H7 (cell line): ENCODE measurements at places on chromosomes 3 and 15. TPM values are rescaled to one million over a fixed set of nuclear protein-coding genes. Genes with fewer than 3 reads are reported as not detected.

DNA sequence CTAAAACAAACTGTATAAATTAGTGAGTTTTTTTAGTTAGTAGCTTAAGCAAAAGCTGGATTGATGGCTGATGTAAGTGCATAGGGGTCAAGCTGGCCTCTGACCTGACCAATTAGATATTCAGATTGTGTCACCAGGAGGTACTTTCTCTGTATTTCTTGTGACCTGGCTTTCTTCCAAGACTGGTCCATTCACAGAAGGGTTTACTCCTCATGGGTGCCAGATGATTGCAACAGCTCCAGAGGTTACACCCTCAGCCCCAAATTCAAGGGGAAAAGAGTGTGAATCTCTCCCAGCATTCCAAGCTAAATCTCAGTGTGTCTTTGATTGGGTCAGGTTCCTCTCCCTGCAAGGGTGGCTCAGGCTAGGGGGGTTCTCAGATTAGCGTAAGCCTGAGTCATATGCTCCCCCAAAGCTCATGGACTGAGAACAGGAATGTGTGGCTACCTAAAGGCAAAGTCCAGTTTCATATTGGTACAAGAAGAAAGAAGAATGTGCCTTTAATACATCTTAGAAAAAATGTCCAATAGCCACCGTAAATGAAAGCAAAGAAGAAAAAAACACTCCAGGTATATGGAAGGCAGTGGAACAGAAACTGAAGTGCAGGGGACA lies 16.5 kb downstream of the PML start:
- DNase-seq, result no peak

- no peak for DNase-seq
Measured at GRCh38 chr3:6229778-6230410, 631.0 kb upstream of the GRM7 start.

Gene PLIN1
- total RNA-seq, result 0.18 TPM in 1 of 2 replicates, not detected in the other

- DNase-seq, result peak; percentile 3
Measured at GRCh38 chr3:133381346-133382109, 18.3 kb upstream of the BFSP2 start.

DNA sequence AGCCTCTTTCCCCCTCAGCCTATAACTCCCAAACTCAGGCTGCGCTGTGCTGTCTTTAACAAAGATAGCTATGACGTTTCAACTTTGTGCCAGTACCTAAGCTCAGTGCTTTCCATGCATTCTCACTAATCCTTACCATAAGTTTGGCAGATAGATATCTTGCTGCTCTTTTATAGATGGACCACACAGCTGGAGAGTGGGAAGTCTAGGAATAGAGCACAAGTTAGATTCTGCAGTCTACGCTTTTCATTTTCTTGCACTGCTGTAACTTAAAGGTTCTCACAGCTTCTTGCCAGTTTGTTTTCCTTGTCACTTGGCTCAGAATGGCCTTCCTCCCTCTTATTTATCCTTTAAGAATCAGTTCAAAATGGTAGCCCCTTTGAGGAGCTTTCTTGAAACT lies 468.8 kb downstream of the CNTN4 start:
- DNase-seq, result no peak

Gene FETUB
- total RNA-seq, result not detected in 2 replicates

DNA sequence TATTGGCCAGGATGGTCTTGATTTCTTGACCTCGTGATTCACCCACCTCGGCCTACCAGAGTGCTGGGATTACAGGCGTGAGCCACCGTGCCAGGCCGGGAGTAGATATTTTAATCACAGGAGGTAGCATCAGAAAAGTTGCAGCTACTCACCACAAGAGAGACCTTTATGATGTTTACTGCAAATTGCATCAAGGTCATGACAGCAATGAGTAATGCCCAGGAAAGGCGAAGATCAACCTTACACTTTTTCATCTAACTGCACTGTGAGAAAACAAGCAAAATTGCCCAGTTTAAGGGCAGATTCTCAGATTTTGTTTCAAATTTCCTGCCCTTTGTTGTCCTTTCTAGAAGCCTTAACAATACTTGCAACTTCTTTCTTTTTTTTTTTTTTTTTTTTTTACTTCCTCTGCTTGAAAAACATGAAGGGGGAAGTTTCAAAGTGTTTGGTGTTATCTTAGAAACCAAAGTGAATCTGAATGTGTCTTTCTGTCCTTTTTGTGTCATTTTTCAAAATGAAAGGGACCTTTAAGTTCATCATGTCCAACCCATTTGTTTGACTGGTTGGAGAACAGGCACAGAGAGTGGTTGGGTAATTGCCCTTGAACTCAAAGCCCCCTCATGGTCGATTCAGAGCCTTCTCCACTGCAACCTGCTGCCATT lies 25.0 kb downstream of the TGFBR2 start:
- DNase-seq, result no peak

GRCh38 chr3:98772022-98772421 lies 8.9 kb downstream of the ST3GAL6 start:
- DNase-seq, result no peak

- DNase-seq, result peak; percentile 95
Measured at GRCh38 chr15:57591822-57592367, at the start of gene MYZAP. TSS of gene MYZAP (plus strand) at chr15:57591904. CDS start at chr15:57592035, 131 bp downstream.

Gene KCNMB3
- total RNA-seq, result 0.21 and 0.48 TPM in 2 replicates

Gene TMEM40
- total RNA-seq, result 1.8 TPM in 1 of 2 replicates, not detected in the other

- DNase-seq, result no peak
Measured at GRCh38 chr3:154100556-154100955, 20.6 kb upstream of the ARHGEF26 start.

Gene STAC
- total RNA-seq, result 5.2 and 7.1 TPM in 2 replicates

Gene CGNL1
- 10.6 and 17.0 TPM in 2 replicates for total RNA-seq

DNA sequence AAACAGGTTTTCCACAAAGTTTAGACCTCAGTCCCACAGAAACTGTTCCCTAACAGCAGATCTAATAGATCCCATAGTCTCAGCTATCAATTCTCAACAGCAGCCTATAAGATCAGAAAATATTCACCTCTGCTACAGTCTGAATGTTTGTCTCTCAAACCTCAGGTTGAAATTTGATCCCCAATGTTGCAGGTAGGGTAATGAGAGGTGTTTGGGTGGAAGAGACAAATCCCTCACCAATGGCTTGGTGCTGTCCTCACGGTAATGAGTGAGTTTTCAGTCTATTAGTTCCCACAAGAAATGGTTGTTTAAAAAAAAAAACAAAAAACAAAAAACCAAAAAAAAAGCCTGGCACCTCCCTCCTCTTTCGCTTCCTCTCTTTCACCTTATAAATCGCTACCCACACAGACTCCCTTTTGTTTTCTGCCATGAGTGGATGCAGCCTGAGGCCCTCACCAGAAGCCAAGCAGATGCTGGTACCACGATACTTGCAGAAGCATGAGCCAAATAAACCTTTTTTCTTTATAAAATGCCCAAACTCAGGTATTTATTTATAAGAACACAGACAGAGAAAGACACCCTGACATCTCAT lies 14.2 kb downstream of the ZNF280D start:
- no peak for DNase-seq

DNA sequence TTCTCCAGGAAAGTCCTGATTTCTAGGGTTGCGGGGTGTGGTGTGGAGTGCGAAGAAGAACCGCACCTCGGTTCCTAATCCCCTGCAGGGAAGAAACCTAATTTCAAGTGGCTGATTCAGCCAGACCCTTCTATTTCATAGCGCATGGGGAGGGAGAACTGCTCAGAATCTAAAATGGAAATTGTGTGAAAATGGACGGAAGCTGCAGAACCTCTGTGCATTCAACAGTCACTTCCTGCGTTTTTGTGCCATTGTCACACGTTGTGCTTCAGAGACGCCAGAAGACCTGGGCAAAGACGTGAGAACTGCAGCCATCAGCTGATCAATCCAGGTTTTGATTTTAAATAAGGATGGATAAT lies 1.2 kb downstream of the SIDT1 start:
- DNase-seq, result no peak

DNA sequence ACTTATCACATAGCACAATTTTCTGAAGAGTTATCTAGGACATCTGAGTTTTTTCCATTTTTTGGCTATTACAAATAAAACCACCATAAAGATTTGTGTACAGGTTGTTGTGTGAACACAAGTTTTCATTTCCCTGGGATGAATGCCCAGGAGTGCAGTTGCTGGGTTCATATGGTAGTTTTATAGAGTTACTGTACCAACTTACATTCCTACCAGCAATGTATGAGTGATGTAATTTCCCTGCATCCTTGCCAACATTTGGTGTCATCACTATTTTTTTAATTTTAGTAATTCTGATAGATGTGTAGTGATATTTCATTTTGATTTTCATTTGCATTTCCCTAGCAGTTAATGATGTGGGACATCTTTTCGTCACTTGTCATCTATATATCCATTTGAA lies 20.5 kb downstream of the FILIP1L start:
- no peak for DNase-seq

GRCh38 chr15:60070838-60071493 lies 66.9 kb downstream of the FOXB1 start:
- no peak for DNase-seq

DNA sequence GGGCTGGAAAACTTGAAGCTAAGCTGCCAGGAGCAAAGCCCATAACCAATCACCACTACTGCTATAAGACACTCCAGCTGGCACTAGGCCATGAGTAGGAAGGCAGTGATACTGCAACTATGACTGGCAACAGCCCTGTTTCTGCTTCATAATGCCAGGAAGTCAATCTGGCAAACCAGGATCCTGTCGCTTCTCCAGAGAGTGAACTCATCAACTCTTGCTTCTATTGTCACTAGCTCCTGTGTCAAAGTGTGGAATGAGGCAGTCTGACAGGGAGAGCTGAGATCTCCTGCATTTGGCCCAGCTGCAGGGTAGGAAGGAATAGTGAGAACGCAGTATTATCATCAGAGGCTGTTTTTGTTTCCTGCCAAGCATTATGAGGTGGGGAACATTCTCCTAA lies 105.3 kb downstream of the CTNNB1 start:
- no peak for DNase-seq

Gene AADACL2
- not detected in 2 replicates for total RNA-seq

- no peak for DNase-seq
Measured at GRCh38 chr3:123373474-123373987, 75.4 kb downstream of the ADCY5 start.

- no peak for DNase-seq
Measured at GRCh38 chr15:27061739-27062138, 90.8 kb downstream of the GABRG3 start.

- no peak for DNase-seq
Measured at GRCh38 chr3:41356775-41357174, 157.5 kb downstream of the CTNNB1 start.

- peak; percentile 92 for DNase-seq
Measured at GRCh38 chr3:14548321-14548729, 8.2 kb upstream of the GRIP2 start.

DNA sequence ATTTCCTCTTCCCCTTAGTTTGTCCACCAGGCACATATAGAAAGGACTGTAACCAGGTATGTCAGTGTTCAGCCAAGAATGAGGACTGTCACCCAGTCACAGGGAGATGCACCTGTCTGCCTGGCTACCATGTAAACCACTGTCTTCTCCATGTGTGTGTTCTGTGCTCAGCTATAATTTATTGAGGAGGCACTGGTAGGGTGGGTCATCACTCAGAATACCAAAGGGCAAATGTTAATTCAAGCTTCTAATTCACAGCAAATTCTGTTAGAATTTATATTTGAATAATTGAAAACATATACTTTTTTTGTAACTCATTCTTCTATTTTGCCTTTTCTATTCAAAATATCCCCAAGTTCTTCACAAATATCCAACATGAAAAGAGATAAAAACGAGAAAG lies 780.4 kb downstream of the MECOM start:
- no peak for DNase-seq

GRCh38 chr15:26665957-26666791 lies 106.7 kb downstream of the GABRB3 start:
- DNase-seq, result peak; percentile 59

Gene CCR8
- total RNA-seq, result 0.15 TPM in 1 of 2 replicates, not detected in the other

DNA sequence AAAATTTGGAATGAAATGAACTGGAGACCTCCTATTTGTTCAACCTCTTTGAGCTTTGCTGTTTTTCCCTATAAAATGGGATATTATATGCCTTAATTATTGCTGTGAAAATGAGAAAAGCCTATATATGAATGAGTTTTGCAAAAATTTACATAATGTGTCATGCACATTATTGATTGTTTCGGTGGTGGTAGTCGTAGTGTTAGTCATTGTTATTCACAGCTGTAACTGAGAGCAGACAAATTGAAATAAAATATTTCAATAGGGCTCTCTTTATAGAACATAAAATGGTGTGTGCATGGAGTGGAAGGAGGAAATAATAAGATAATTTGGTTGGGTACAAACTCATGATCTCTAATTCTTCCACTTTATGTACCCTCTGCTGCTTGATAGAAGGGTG lies 153.7 kb upstream of the GADL1 start:
- no peak for DNase-seq

Gene WDR93
- total RNA-seq, result not detected in 2 replicates

GRCh38 chr15:34324933-34325332 lies 12.6 kb downstream of the SLC12A6 start:
- no peak for DNase-seq

DNA sequence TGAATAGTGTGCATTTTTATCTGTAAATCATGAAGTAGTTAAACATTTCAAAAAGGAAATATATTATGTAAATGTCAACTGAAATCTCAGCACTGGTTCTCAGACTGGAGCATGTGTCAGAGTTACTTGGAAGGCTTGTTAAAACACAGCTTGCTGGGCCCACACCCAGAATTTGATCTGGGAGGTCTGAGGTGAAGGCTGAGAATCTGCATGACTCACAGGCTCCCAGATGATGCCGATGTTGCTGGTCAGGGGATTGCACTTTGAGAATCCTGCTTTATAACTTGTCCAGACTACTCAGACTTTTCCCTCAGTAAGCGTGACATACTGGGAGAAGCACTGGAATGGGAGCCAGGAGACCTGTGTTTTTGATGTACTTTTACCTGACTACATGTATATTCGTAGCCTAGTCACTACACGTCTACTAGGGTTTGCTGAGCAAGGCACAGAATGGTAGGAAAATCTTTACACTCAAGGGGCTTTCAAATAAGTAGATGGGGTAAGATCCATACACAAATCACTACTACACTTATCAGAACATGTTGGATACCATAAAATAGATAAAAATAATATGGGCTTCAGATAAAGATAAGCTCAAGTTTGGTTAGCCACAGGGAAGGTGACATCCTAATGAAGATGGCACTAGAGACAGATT lies 77.1 kb upstream of the MEX3B start:
- DNase-seq, result no peak

GRCh38 chr15:98787936-98788757 lies 139.8 kb downstream of the IGF1R start:
- no peak for DNase-seq

DNA sequence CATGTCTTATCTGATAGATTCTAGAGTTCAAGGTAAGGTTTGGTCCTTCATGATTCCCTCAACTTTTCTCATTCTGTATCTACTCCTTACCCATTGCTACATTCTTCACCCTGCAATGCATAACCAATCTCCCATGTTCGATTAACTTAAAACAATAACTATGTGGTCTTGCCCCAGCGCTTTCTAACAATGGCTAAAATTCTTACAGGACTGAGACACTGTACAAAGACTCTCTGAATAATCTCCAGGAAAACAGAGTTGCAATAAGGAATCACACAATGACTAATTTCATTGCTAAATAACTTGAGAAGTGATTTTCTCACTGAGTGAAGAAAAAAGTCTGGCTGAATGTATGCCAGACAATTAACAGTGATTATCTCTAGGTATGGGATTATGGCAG lies 69.6 kb upstream of the FAM174B start:
- no peak for DNase-seq
